ENCODE measurements at places on chromosomes 7 and 10. TPM values are rescaled to one million over a fixed set of nuclear protein-coding genes. Genes with fewer than 3 reads are reported as not detected.

- H3K4me1 ChIP-seq, result peaks cover 11% of the 10 kb centered on the region
- DNase-seq, result no peak
- H3K27me3 ChIP-seq, result no peaks in the 10 kb centered on the region
- H3K36me3 ChIP-seq, result no peaks in the 10 kb centered on the region
- H3K27ac ChIP-seq, result no peak overlapping the region
- no peak overlapping the region for H3K4me3 ChIP-seq
These were observed 188.9 kb downstream of the ARHGAP12 start for GRCh38 chr10:31739711-31740110.

DNA sequence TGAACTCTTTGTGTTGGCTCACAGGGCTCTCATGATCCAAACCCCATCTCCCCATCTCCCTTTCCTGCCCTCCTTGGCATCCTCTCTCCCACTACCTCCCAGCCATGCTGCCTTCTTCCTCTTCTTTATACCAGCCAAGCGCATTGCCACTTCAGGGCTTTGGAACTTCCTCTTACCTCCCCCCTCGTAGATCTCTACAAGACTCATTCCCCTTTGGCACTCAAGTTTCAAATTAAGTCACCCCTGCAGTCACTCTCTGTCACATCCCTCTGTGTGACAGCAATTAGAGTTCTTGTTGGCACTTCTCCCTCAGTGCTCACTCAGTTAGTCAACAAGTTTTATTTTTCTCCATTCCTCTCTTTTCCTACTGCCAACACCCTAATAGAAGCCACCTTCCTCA lies 20.8 kb upstream of the NRP1 start:
- no peaks in the 10 kb centered on the region for H3K27me3 ChIP-seq
- peaks cover 9% of the 10 kb centered on the region for H3K4me1 ChIP-seq
- H3K4me3 ChIP-seq, result no peak overlapping the region
- H3K36me3 ChIP-seq, result no peaks in the 10 kb centered on the region
- DNase-seq, result no peak

DNA sequence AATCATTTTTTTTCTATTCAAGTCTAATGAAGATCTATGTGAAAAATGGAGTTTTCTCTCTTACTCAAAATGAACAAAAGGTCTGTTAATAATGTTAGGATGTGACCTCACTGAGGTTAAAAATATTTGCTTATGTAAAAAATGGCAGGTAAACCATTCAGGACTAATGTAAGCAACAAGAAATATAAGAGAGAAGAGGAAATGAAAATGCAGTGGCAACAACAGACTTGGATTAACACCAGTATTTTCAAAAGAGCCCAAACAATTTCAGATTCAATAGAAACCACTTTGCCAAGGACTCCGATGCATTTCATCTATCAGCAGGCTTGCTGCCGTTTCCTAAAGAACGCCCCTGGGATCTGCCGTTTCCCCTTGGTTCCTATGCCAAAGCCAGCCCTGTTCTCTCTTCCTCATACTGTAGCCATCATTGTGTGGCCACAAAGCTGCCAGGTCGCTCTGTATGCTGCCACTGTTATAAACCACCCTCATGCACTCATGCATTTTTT lies 66.4 kb downstream of the MTURN start:
- no peaks in the 10 kb centered on the region for H3K4me1 ChIP-seq
- no peak for DNase-seq
- no peaks in the 10 kb centered on the region for H3K27me3 ChIP-seq
- no peaks in the 10 kb centered on the region for H3K36me3 ChIP-seq
- no peak overlapping the region for H3K4me3 ChIP-seq

DNA sequence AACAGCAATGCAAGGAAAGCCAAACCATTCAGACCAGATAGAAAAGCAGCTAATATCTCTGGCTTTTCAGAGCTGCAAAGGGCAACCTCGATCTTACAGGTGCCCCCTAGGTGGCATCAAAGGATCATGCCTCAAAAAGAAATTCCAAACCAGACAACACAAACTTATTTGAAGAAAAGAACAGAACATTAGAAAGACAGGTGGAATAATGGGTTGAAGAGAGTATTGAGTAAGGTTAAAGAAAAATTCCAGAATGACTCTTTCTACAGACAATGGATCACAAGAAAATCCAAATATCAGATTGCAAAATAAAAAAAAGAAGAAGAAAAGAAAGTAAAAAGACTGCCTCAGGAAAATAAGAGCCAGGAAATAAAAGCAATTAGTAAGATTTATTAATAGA lies 213.7 kb downstream of the ELMO1 start:
- no peak for DNase-seq
- no peaks in the 10 kb centered on the region for H3K4me1 ChIP-seq
- no peaks in the 10 kb centered on the region for H3K36me3 ChIP-seq
- H3K27me3 ChIP-seq, result no peaks in the 10 kb centered on the region

- no peaks in the 10 kb centered on the region for H3K36me3 ChIP-seq
- H3K27me3 ChIP-seq, result peaks cover 30% of the 10 kb centered on the region
- H3K27ac ChIP-seq, result no peak overlapping the region
- no peak for DNase-seq
- H3K4me3 ChIP-seq, result no peak overlapping the region
These were observed 14.6 kb downstream of the DRGX start for GRCh38 chr10:49381111-49381900.

DNA sequence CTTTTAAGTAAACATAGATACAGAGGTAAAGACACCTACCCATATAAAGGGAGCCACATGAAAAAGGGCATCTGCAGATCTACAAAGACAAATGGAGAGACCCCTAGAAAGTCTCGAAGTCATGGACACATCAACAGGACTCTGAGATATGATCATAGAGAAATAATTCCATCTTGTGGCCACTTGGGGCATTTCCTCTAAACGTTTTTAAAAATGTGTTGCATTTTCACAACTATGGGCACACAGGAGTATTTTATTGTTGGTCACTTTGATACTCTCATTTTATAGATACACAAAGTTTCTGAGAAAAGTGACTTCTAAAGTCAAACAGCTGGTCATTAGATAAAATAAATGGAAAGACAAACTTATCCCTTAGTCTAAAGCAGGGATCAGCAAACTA lies 87.1 kb downstream of the CRTAC1 start:
- no peaks in the 10 kb centered on the region for H3K36me3 ChIP-seq
- no peak overlapping the region for H3K27ac ChIP-seq
- H3K4me3 ChIP-seq, result no peak overlapping the region
- H3K4me1 ChIP-seq, result no peaks in the 10 kb centered on the region
- peaks cover 2% of the 10 kb centered on the region for H3K27me3 ChIP-seq

DNA sequence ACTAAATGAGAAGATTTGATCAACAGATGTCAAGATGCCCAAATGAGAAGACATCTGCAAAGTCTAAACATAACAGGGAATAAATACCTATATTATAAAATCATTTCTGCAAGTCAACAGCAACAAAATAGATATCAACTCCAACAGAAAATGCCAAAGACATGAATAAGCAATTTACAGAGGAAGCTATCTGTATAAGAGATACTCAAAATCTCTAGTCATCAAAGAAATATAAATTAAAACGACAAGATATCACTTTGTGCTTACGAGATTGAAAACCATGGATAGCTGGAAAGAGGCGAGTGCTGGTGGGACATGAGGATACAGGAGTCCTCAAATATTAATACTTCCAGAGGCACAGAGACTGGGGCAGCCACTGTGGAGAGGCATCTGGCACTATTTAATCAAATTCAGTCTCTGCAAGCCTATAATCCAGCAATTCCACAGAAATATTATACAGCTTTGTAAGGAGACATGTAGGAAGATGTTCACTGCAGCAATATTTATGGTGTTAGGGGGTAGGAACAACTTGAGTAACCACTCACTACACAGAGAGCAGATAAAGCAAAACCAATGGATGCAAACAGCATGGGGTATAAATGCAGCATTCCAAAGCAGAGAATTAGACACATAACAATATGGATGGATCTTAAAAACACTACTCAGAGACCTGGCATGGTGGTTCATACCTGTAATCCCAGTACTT lies 4.8 kb downstream of the DNMBP start:
- no peak for DNase-seq
- H3K36me3 ChIP-seq, result peaks cover 8% of the 10 kb centered on the region
- peaks cover 43% of the 10 kb centered on the region for H3K4me1 ChIP-seq
- peak overlapping the region; percentile 1 for H3K4me3 ChIP-seq
- H3K27me3 ChIP-seq, result no peaks in the 10 kb centered on the region

GRCh38 chr7:154841731-154842331 lies 161.1 kb downstream of the PAXIP1 start:
- H3K27ac ChIP-seq, result no peak overlapping the region
- no peaks in the 10 kb centered on the region for H3K27me3 ChIP-seq
- H3K4me3 ChIP-seq, result no peak overlapping the region
- no peak for DNase-seq
- H3K4me1 ChIP-seq, result no peaks in the 10 kb centered on the region

DNA sequence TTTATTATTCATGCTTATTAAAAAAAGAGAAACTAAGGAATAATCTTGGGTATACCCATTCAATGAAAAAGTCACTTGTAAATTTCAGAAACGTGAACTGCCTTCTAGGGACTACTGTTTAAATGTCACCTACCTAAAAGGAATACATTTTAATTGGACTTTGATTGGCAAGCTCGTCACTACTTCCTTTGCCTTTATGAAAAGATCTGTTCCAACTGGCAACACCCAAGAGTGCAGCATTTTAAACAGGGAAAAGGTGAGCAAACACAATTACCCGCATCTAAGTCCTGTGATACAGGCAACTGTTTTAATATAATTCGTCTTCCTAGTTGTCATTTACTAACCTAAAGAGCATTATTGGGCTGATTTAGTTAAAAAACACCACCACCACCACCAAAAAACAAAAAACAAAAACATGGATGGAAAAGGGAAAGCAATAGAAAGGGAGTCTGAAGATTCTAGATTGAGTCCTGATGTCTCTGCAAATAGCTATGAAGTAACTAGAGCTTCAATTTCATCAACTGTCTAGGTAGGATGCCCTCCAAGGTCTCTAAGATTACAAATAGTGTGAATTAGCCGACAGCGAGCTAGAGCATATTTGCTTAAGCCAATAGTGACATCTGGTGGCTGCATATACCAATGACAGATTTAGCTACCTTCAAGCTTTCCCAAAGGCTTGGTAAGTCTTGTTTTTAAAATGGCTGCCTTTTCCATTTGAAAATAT lies 33.8 kb upstream of the ICA1 start:
- no peaks in the 10 kb centered on the region for H3K27me3 ChIP-seq
- no peak overlapping the region for H3K27ac ChIP-seq
- H3K4me3 ChIP-seq, result no peak overlapping the region
- no peaks in the 10 kb centered on the region for H3K4me1 ChIP-seq
- DNase-seq, result peak; percentile 87

DNA sequence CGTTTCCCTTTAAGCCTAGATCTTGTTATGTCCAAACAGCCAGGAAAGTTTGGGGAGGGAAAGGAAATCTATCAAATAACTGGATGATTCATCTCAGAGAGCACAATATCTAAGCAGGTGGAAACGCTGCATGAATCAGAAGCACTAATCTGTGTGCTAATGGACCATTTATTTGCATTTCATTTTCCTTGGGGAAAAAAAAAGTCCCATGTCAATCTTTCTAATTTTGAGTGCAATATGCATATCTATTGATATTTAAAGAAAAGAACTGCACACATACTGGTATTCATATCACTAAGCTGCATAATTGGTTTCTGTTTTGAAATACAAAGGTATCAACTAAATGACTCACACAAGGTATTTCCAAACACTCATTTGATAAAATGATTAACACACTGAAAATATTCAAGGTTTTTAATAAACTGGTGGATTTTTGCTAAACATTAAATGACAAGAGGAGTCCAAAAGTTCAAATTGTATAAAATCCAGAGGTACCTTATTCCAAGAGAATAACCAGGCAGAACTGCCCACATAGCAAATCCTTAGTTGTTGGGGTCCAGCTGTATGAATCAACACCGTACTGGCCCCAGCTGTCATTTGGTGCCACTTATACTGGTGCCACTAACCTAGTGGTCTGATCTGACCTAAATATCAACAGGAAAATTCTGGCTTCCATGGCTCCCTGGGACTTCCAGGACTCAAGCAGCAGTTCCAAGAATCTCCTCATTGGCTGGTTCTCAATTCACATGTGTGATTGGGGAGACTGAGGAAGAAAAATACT lies 122.2 kb upstream of the SP4 start:
- no peaks in the 10 kb centered on the region for H3K4me1 ChIP-seq
- no peak for DNase-seq
- no peaks in the 10 kb centered on the region for H3K27me3 ChIP-seq
- H3K4me3 ChIP-seq, result no peak overlapping the region
- no peaks in the 10 kb centered on the region for H3K36me3 ChIP-seq

GRCh38 chr7:80770061-80770460 lies 131.6 kb downstream of the CD36 start:
- H3K36me3 ChIP-seq, result peaks cover 18% of the 10 kb centered on the region
- H3K4me1 ChIP-seq, result peaks cover 30% of the 10 kb centered on the region
- no peak overlapping the region for H3K4me3 ChIP-seq
- DNase-seq, result no peak
- H3K27ac ChIP-seq, result no peak overlapping the region
- H3K27me3 ChIP-seq, result no peaks in the 10 kb centered on the region

GRCh38 chr10:44306147-44306710 lies 78.7 kb downstream of the CXCL12 start:
- peak overlapping the region; percentile 92 for H3K27ac ChIP-seq
- peak overlapping the region; percentile 4 for H3K4me3 ChIP-seq
- no peaks in the 10 kb centered on the region for H3K27me3 ChIP-seq
- peaks cover 24% of the 10 kb centered on the region for H3K4me1 ChIP-seq
- DNase-seq, result peak; percentile 94

DNA sequence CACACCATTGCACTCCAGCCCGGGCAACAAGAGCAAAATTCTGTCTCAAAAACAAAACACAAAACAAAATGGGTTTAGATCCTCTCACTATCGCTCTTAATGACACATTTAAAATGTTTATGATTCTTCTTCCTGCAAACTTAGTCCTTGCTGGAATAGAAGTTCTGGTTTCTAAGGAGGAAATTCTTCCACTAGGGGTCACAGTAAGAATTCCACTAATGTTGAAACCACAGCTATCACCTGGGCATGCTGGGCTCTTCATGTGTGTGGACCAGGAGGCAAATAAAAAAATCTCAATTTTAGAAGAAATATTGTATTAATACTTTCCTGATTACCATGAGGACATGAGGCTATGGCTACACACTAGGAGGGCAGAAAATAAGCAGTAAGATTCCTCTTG lies 915.8 kb downstream of the TYW1 start:
- H3K4me1 ChIP-seq, result no peaks in the 10 kb centered on the region
- no peak overlapping the region for H3K4me3 ChIP-seq
- DNase-seq, result no peak
- no peaks in the 10 kb centered on the region for H3K27me3 ChIP-seq
- H3K36me3 ChIP-seq, result no peaks in the 10 kb centered on the region

GRCh38 chr10:22699976-22700375 lies 14.4 kb downstream of the PIP4K2A start:
- H3K27me3 ChIP-seq, result no peaks in the 10 kb centered on the region
- H3K27ac ChIP-seq, result no peak overlapping the region
- no peak for DNase-seq
- no peaks in the 10 kb centered on the region for H3K4me1 ChIP-seq
- H3K4me3 ChIP-seq, result no peak overlapping the region

The ZNF722 gene
- not detected for total RNA-seq
